ENCODE measurements at places on chromosomes 1 and 21.
A peak's percentile ranks its signal among the peaks of the same experiment; 100 is the strongest.

DNA sequence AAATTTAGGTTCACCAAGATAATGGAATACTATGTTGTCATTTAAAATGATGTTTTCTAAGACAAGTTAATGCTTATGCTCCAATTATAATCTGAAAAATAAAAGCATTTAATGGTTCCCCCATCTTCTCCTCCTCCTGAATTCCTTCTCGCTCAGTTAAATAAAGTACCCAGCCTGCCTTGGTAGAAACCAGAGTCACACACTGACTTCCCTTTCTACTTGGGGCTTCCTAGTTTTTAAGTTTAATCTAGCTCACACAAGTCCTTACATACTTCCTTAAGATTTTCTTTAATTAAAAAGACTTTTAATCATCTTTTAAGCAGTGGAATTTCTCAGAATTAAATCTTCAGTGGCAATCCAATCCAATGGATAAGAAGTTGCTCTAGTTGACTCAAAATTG lies 32.9 kb downstream of the CD58 start:
- no peak for DNase-seq

DNA sequence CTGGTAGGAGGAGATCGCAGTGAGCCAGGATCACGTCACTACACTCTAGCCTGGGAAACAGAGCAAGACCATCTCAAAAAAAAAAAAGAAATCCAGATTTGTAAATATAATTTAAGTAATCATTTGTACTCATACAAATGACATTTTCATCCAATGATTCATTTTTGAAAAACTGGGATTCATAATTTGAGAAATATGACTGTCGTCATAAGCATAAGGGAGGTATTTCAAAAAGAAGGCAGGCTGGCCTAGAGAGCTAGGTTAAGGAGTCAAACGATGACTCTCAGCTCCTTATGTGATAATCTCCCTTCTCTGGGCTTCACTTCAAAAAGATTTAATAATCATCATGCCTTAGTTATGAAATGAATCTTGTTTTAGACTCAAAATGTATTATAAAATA lies 2.3 kb downstream of the GART start:
- no peak for DNase-seq

- DNase-seq = peak; percentile 87
Observed at GRCh38 chr1:211469938-211470529, 21.9 kb downstream of the RD3 start.

GRCh38 chr1:181397845-181398244 lies 85.5 kb upstream of the CACNA1E start:
- no peak for DNase-seq

GRCh38 chr1:159970932-159971342 lies 16.9 kb upstream of the SLAMF9 start:
- DNase-seq = no peak

DNA sequence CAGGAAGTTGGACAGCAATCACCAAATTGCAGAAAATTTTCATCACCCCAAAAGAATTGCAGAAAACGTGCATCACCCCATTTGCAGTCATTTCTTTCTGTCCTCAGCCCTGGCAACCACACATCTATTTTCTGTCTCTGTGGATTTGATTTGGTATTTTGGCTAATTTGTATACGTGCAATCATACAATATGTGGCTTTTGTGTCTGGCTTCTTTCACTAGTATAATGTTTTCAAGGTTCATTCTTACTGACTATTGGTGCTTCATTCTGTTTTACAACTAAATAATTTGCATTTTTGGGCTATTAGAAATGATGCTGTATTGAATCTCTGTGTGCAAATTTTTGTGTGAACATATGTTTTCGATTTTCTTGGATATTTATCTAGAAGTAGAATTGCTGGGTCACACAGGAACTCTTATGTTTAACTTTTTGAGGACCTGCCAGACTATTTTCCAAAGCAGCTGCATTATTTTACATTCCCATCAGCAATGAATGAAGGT lies 24.8 kb upstream of the PRDM2 start:
- no peak for DNase-seq

- no peak for DNase-seq
Observed at GRCh38 chr1:33624991-33625870, 152.8 kb downstream of the ZSCAN20 start.

GRCh38 chr21:32710069-32710784 lies 17.6 kb downstream of the SYNJ1 start:
- DNase-seq = no peak

DNA sequence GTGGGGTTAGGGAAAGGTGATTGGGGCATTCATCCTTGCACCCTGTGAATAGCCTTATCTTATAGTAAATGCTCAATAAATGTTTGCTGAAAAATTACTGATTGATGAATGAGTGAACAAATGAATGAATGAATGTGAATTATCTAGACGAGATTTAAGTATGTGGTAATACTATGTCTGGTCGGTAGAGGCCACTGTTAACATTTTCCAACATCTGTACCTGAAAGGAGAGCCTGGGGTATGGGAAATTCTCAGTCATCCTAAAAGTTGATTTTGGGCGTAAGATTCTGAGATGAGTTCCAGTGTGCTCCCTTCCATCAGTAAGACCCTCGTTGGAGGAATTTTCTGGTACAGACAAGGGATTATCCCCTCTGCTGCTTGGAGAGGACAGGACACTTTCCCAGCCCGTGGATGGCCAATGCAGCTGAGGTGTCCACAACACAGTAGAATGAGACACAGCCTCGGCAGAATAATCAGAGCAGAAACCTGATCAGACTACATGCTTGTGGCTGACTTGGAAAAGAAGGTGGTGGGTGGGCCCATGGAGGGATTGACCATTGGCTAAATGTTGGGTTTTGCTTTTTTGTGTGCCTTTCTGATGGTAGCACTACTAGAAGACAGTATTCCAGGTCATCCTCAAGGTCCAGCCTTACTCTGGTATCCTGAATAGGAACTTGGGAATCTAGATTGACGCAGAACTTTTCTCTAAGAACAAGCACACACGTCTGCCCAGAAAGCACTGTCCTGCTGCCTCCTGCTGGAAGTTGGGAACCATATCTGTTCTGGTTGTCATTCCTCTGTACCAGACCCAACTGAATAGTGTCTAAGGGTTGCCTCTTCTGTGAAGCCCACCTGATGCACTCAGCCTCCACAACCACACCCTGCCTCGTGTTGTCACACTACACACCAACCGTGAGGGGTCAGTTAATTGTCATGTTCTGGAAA lies 262.0 kb downstream of the TNR start:
- no peak for DNase-seq

DNA sequence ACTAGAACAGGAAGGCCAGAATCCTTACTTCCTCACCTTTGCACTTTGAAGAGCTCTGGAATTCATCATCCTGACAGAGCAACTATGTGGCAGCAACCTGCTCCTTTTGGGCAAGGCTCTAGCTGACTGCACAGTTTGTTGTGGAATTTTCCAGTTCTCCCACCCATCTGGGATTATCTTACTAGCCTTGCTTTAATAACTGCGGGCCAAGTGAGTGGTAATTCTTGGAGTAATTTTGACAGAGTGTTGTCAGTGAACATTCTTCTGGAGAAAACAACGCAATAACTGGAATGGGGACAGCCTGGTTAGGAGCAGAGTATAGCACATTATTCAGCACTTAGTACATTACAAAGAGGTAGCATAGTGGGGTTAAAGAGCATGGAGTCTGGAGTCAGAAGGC lies 75.3 kb downstream of the NTMT2 start:
- DNase-seq = peak; percentile 19

DNA sequence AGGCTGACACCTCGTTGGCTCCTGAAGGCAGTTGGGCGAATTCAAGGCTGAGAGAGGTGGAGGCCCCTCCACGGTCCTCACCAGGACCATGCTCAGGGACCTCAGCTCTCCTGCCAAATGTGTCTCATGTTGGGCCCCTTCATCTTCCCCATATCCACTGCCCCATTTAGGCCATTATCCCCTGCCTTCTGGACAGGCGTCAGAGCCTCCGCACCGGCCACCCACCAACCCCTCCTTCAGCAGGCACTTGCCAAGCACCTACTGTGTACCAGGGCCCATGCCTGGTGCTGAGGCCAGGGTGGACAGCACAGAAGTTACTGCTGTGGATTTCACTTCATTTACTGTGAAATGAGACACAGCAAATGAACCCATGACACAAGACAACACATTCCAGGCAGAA lies 325.8 kb downstream of the MATN1 start:
- DNase-seq = no peak

DNA sequence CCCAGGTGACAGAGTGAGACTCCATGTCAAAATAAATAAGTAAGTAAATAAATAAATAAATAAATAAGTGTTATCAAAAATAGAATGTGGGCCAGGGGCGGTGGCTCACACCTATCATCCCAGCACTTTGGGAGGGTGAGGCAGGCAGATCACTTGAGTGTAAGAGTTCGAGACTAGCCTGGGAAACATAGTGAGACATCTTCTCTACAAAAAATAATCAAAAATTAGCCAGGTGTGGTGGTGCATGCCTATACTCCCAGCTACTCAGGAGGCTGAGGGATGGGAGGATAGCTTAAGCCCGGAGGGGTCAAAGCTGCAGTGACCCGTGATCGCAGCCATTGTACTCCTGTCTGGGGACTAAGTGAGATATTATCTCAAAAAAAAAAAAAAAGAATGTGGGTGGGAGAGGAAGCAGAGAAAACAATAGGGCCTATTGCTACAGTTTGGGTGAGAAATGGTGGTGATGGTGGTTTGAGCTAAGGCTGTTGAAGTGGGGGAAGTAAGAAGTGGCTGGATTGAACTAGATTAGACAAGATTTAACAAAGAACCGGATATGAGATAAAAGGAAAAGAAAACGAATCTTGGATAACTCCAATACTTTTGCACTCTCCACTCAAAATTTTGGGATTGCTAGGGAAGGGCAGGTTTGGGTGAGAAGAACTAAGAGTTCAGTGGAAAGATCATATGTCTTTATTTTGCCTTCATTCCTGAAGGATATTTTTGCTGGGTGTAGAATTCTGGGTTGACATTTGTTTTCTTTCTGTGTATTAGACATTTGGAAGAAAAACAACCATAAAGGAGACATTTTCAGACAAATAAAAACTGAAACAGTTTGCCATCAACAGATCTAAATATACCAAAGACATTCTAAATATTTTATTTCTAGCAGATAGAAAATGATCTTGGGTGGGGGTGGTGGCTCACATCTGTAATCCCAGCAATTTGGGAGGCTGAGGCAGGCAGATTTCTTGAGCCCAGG lies 57.1 kb upstream of the SPOCD1 start:
- DNase-seq = no peak

GRCh38 chr1:116686723-116687352 lies 19.3 kb upstream of the IGSF3 start:
- DNase-seq = no peak

DNA sequence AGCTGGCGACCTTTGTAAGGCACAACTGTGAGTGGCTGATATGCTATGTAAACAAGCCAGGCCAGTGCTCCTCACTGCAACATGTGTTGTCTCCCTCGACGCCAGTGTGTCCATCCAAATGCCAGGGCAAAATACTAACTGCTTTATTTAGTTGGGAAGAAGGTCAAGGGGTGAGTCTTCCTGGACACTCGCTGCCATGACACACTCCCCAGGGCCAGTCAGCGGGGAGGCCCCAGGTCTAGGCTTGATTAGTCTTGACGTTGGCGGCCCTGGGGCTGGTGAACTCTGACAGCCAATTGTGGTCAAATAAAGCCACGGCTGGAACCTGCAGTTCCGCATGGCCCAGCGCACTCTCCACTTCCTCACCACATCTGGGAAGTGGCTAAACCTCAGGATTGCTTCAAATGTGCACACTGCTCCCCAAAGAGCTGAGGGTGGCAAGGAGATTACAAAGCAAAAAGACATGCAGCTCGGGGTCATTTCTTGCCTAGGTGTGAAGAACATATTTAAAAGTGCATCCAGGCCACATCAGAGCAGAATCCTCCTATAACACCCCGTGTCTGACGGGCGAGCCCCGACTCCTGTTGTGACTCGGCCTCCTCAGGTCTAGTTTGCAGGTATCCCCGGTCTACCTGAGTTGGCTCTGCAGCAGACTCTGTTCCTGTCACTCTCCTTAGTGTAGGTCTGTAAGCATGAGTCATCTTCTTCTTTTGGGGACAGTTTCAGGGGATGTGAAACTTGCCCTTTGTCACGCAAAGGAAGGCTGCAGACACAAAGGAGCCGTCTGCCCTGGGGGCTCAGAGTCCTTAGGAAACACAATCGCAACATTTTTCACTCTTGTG lies 183.5 kb downstream of the RUNX1 start:
- DNase-seq = no peak

DNA sequence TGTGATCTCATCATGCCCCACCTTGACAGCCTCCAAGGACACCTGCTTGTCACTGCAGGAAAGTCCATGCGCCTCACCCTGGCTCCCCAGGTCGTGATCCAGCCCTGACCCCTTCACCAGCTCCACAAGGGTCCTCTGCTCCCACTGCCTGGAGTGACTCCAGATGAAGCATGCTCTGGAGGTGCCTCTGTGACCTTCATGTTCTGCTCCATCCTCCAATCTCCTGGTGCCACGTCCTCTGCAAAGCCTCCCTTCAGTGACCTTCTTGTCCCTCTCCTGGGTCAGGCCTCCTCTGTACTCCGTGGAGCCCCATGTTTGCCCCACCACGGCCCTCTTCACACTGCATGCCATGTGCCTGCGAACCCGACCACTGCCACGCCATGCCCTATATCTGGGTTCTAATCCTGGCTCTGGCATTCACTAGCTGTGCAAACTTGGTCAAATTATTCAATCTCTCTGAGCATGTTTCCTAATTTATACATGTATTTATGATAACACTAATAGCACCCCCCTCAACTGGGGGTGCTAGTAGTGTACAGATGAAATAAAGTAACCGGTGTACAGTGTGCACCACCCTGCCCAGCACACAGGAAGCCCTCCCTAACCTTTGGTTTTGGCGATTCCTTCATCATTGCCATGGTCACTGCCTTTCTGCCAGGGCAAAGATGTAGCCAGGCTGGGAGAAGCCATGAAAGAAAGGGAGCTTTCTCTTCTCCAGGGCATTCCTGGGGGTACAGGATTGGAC lies 77.4 kb downstream of the STUM start:
- no peak for DNase-seq

DNA sequence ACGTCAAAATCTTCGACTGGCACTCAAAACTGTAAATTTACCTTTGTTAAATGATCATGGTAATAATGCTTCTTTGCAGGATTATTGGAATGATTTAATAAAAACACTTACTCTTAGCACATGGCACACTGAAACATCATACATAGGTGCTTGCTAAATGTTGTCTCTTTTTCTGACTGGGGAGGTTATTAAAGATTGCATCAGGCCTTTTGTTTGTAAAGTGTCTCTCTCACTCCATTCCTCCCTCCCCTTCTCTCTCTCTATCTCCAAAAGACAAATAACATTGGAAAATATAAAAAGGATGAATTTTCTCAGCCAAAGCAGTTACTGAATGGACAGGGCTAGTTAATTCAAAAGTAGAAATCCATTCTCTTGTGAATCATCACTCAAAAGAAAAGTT lies 404.2 kb downstream of the DPYD start:
- DNase-seq = no peak

All from kidney (tissue), 22 donors.